ENCODE measurements at places on chromosomes 1 and 21.

DNA sequence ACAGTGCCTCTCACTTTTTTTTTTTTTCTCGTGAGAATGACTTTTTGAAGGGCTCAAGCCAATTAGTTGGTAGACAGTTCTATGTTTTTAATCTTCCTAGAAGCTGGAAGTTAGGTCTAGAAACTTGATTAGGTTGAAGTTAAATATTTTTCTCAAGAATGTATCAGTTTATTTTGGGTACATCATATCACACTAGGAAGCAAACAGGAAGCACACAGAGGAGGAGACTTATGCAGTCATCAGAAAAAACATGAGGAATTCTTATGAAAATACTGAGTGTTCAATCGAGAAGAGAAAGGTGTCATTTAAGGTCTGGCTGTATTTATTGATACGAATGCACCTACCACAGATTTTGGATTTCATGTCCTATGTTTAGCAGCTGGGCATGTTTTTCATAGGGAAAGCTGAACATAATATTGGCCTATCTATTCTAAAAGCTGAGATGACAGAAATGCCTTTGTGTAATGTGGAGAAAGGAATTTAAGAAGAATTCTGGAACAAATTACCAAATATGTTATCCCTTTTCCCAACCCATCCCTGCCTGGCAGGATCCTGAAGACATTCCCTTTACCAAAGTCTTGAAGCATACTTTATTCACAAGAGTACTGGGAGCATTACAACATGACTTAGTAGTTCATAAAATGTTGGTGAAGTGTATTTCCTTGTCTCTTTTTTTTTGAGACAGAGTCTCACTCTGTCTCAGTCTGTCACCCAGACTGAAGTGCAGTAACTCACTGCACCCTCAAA lies 17.5 kb upstream of the ZFP69B start:
- no peak for DNase-seq

DNA sequence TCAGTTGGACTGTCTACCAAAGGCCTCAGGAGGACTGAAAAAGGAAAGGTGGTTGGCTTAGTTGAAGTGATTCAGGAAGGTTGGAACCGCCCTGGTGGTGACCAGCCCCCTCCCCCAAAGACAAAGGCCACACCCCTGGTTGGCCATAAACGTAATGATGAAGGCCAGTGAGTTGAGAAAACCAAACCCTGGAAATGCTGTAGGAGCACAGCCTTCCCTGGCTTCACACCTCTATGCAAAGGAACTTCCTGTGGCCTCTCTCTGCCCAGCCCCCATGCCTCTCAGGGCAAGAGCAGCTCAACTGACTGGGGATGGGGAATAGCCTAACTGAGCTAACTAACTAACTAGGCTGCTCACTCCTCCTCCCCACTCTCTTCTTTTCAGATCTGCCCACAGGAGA lies 90.4 kb downstream of the NPHP4 start:
- no peak for DNase-seq

DNA sequence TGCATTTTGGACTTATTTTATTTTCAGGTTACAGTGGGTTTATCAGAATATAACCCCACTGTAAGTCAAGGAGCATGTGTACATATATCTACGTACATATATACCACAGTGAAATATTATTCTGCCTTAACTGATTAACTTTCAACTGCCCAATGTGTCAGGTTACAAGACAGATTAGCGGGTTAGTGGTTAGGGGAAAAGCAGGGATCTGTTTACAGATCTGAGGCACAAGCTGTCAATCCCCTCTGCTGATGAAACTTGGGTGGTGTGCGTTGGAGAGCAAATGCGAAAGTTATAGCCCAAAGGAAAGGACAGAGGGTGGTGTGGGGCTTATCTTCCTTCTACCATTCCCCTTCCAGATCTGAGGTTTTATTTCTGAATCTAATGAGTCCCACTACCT lies 238.2 kb upstream of the KCNK2 start:
- DNase-seq: no peak

GRCh38 chr1:39826583-39826982 lies 37.9 kb upstream of the BMP8B start:
- DNase-seq: no peak

- no peak for DNase-seq
These were observed 142.2 kb downstream of the NFIA start for GRCh38 chr1:61224609-61225008.

DNA sequence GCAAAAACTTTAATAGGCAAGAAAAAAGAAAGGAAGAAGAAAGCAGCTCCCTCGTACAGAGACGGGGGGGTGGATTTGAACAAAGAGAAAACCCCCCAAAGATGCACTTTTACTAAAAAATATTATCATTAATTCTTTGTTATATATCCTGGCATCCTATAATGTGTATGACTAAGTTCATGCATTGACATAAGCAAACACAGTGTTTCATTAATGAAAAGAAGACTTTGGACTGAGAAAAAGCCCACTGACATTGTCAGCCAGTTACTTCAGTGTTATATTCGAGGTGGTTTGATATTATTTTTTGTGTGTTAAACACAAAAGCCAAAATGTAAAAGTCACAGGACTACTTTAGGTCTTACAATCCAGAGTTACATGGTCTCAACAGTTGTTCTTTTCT lies 110.1 kb upstream of the DPYD start:
- no peak for DNase-seq

DNA sequence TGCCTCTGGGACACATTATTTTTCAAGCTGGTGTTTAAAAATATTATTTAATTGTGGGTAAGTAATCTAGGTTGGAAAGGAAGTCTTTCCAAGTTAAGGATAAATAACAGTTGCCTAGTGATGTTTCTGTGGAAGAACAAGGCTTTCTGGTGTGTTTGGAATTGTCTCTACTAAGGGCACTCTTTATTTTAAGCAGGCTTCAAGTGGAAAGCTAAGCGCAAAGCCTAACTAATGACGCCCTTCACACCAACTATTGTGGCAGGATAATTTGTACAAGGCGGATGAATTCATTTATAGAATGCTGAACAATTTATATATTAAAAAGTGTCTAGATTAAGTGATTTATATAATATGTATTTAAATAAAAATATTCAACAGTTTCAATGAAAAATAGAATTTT lies 25.1 kb upstream of the RWDD3 start:
- no peak for DNase-seq

GRCh38 chr1:5291889-5292288 lies 637.5 kb downstream of the AJAP1 start:
- DNase-seq: no peak

DNA sequence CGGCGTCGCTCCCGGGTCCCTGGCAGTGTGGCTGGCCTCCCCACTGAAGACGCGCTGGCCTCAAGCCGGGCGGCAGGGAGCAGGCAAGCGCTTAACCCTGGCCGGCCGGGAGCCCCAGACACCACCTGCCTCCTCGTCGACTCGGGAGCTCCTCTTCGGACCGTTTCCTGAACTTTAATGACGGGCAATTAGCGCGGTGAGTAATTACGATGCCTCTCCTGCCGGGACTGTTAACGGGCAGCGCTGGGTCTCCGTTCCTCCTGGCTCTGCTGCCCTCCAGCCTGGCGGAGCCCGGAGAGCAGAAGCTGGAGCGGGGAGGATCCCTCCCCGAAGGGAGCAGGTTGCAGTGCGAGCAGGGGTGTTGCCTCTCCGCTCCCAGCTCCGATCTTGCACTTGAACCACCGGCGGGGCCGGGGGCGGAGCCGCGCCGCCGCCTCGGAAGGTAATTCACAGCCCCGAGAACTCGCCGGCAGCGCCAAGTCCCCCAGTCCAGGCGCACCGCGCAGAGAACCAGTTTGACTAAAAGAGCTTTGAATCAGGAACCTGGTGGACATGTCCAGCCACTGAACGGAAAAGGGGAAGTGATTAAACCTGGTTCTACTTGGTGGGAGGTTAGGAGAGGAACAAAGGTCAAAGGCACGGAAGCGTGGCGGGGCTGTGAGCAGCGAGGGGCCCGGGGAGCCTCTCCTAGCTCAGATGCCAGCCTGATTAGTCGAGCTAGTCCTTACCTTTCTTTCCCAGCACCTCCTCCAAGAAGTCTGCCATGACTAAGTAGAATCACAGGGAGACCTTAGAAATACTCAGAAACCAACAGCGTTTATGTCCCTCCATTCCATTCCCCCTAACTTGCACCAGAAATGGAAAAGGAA lies 18.3 kb upstream of the PLEKHA6 start:
- no peak for DNase-seq

- no peak for DNase-seq
These were observed 10.9 kb downstream of the NRDC start for GRCh38 chr1:51867479-51868232.

Data from T-helper 1 cell (primary cell).